Temporal lobe (tissue), 4 donors: ENCODE measurements at places on chromosomes 7 and 10. TPM values are rescaled to one million over a fixed set of nuclear protein-coding genes. Genes with fewer than 3 reads are reported as not detected.

The OR6B1 gene
- total RNA-seq: not detected

The ANXA8 gene
- not detected for total RNA-seq

The RTKN2 gene
- total RNA-seq: 3.7 TPM

The BTBD16 gene
- total RNA-seq: not detected

The FXYD4 gene
- total RNA-seq: not detected

The SGPL1 gene
- 33.7 TPM for total RNA-seq

The TRPV6 gene
- total RNA-seq: under 0.01 TPM

The CCL24 gene
- total RNA-seq: not detected

The ABLIM1 gene
- 72.3 TPM for total RNA-seq

The IL6 gene
- not detected for total RNA-seq

The GBX1 gene
- not detected for total RNA-seq

The VPS50 gene
- 81.4 TPM for total RNA-seq

The ZNF365 gene
- total RNA-seq: 16.2 TPM

The ELOVL3 gene
- total RNA-seq: not detected

The C10orf67 gene
- total RNA-seq: 0.25 TPM

The LHFPL3 gene
- total RNA-seq: 19.9 TPM

The ZNF248 gene
- total RNA-seq: 54.6 TPM

The CARD11 gene
- total RNA-seq: 0.25 TPM

The ANKRD61 gene
- not detected for total RNA-seq

The LIPN gene
- total RNA-seq: 0.25 TPM

The ADAP1 gene
- total RNA-seq: 32.0 TPM

The RPEL1 gene
- not detected for total RNA-seq

The SPDYE1 gene
- total RNA-seq: not detected

The ORC5 gene
- total RNA-seq: 28.8 TPM

The HOXA2 gene
- not detected for total RNA-seq

The HOGA1 gene
- total RNA-seq: 0.25 TPM

The CRTAC1 gene
- 6.6 TPM for total RNA-seq

The GIMAP6 gene
- 2.7 TPM for total RNA-seq

The HOXA7 gene
- total RNA-seq: not detected

The ACHE gene
- 16.7 TPM for total RNA-seq

The AIFM2 gene
- 3.9 TPM for total RNA-seq

The SLC12A9 gene
- 17.0 TPM for total RNA-seq

The SYT15B gene
- under 0.01 TPM for total RNA-seq

The PRTFDC1 gene
- total RNA-seq: 24.3 TPM
